PC-3 (cell line): ENCODE measurements at places on chromosomes 1 and 21. TPM values are rescaled to one million over a fixed set of nuclear protein-coding genes. Genes with fewer than 3 reads are reported as not detected.

OPRD1 gene
- not detected in 2 replicates for total RNA-seq

KIF2C gene
- 98.7 and 121 TPM in 2 replicates for total RNA-seq

F11R gene
- 69.2 and 81.5 TPM in 2 replicates for total RNA-seq

THEM5 gene
- total RNA-seq: not detected in 2 replicates

CRNN gene
- total RNA-seq: not detected in 2 replicates
